ENCODE measurements at places on chromosomes 6 and 20.

GRCh38 chr6:31070711-31071197 is 41.6 kb downstream of the C6orf15 start:
- peak; percentile 38 for DNase-seq

- DNase-seq, result no peak
Measured at GRCh38 chr6:21469213-21469612, 124.3 kb upstream of the SOX4 start.

DNA sequence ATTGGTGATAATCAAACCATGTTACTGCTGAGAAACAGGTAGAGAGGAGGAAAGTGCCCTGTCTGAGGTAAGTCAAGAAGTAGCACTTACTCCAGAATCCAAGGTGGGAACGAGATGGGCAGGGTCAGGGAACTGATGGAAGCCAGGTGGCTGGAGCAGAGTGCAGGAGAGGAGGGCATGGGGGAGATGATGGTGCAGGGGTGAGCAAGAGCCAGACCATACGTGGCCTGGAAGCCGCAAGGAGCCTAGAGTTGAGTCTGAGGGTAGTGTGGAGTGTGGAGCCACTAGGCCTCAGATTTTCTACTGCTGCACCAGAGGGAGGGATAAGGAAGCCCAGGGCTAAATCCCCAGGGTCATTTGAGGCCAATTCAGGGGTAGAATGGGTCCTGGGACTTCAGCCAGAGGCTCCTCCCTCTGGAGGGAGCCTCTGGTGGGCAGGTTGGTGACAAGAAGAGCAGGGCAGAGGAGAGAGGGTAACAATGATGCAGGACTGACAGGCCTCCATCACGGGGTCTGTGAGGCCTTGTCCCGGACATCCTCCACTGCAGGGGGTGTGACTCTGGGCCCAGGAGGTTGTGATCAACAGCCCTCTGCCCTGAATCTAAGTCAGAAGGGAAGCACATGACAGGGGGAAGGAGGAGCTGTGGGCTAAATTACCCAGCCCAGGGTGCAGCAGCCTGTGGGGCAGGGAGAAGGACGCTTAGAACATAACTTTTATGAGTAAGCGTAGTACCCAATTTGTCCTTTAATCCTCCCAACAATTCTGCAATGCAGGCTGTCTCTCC is 28.7 kb downstream of the COX4I2 start:
- no peak for DNase-seq

DNA sequence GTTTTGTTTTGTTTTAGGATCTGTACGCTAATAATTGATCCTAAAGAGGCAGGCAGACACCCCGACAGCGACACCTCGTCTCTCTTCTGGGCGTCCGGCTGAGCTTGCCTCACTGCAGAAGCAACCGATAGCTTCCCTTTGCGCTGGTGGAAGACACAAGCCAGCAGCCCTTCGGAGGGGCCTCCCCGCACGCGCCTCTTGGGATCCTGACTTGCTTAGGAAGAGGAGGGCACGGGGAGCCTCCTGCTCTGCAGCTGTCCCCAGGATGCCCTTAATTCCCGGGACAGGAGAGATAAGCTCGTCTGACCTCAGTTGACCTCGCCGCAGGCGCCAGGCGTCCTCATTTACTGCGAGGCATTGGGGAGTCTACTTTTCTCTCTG is 94.0 kb downstream of the CD83 start:
- no peak for DNase-seq

DNA sequence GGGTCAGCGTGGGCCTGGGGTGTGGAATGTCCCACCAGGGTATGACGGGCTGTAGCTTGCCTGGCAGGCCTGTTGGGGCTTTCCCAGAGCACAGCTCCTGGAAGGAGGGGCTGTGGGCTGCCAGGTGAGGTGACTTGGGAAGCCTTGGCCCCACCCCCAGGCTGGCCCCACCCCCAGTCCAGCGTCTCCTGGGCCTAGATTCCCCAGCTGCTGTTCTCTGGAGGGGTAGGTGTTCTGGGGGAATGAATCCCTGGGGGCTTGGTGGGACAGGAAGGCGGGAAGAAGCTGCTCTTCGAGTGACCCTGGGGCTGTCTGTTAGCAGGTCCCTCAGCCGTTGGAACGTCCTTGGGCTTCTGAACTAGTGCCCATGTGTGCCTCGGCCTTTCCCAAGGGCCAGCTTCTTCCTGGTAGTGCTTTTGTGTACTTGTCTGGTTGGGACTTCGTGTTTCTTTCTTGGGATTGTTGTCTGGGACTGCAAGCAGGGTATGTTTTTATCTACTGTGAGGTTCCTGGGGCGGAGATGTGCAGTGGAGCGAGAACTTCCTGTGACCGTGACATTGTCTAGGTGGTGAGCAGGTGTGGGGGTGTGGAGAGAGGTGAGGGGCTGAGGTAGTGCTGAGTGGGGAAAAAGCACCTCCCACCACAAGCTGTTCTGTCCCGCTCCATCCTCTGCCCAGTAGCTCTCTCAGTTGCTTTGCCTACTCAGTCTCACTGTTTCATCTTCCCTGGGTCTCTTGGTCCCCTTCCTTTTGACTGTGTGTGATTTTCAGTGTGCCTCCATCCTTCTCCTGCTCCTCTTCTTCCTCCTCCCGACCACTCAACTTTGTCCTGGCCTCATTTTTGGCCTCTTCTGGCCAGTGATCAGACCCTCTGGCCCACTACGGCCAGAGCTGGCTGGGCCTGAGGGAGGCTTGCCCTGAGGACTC is 1.3 kb upstream of the DDR1 start:
- no peak for DNase-seq

- no peak for DNase-seq
Measured at GRCh38 chr20:24148372-24148771, 159.8 kb upstream of the GGTLC1 start.

DNA sequence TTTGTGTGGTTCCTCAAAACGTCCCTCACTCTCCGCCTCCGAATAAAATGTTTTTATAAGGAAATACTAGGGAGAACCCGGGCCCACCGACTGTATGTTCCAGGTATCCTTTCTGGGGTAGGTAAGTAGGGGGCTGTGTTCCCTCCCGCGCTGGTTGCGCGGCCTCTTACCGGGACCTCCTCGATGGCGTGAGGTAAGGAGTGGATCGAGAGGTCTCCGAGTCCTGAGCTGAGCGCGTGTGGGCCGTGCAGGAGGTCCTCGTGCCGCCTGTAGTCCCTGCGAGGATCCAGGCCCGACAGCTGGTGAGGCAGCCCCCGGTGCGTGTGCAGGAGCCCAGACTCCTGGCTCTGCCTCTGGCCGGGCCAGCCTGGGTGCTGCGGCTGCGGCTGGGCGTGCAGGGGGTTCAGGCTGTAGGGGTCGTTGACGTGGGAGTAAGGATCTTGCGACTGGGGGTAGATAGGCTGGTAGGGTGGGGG is 5.1 kb downstream of the TFAP2A start:
- no peak for DNase-seq

GRCh38 chr6:138115201-138115600 is 8.0 kb upstream of the PERP start:
- DNase-seq, result no peak

- DNase-seq, result peak; percentile 83
Measured at GRCh38 chr6:79544939-79545450, 7.8 kb upstream of the LCA5 start.

DNA sequence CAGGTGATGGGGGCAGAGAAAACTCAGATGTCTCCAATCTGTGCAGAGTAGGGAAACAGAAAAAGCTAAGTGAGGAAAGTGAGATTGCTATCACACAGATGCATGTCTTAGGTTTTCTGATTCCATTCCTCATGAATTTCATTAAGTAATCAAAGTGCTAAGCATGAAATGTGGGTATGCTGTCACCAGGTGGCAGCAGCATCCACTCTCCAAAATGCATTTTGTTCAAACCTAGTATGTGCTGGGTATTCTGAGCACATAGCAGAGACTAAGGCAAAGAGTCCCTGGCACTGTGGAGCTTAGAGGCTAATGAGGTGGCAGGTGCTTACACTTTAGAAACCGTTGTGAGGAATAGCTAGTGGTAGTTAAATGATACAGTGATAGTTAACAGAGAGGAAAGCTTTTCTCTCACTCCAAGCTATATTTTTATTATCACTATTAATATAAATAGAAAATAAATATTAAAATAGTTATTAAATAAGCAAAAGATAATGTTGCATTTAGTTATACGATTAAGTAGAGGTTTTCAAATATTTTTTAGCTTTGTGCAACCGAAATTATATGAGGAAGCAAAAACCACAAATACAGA is 179.5 kb downstream of the CDH26 start:
- DNase-seq, result no peak

DNA sequence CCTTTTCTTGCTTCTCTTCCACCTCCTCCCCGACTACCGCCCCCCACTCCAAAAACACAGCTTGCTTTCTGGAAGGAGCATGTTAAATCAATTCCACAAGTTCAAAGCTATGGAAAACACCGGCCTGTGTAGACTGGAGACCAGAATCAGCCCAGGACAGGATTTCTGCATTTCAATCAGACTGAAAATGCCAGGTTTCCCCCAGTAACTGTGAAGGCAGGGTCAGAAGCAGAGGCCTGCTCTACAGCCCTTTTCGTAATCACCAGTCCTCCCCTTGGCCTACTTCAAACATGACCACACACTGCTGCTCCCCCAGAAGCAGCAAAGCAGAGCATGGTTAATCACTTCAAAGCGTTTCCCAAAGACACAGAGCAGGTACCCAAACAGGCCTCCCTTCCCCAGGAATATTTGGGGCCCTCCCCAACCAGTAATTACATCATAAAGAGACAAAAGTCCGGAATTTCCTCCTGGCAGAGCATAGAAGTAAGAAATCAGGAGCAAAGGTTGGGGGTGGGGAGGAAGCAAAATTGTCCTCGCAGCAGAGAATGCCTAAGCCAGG is 38.4 kb downstream of the ZMYND8 start:
- DNase-seq, result no peak

DNA sequence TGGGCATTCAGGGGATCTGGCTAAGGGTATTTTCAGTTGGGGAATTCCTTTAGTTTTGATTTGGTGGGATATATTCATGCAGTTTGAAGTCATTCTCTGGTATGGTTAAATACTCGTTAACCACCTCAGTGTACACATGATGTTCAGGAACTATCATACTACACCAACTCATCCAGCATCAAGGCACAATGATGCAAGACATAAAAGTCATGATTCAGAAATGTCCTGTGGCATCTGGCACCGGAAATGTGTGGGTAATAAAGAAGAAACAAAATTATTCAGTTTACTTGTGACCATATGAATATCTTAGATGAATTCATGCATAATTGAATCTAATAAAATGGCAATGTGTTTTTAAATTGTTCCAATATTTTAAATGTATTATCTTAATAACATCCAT is 129.0 kb upstream of the BMP5 start:
- DNase-seq, result no peak

DNA sequence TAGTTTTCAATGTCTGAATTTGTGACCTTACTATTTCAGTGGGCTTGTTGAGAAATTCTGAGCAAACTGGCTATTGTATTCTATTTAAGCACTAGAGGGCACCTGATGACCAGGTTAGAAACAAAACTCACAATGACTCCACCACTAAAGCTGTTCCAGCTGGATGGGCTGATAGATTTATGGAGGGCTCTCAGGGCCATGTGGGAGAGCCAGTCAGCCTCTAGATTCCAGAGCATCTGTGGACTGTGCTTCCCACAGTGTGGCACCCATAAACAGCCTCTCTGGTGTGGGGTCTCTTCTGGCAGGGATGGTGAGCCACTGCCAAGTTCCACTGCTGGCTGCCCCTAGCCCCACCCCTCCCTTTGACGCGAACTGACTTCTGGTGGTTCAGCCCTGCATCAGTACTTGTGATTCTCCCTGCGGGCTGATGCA is 29.2 kb downstream of the C6orf58 start:
- no peak for DNase-seq

GRCh38 chr6:83086751-83087150 is 19.3 kb downstream of the DOP1A start:
- DNase-seq, result no peak

DNA sequence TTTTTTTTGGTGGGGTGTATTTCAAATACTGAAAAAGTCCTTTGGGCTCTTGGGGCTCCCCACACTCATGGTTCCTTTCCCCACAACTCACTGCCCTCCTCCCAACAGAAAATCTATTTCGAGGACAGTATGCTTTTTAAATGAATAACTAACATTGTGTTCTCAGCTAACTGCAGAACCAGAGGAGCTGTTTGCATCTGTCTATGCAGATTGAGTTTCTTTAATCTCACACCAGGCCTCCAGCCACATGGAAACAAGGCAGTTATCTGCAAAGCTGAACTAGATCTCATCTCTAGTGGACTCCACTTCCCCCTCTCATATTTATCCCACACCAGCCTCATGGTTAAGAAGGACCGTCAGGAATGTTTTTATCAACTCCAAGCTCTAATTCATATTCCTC is 955.1 kb downstream of the KIF16B start:
- DNase-seq, result no peak

DNA sequence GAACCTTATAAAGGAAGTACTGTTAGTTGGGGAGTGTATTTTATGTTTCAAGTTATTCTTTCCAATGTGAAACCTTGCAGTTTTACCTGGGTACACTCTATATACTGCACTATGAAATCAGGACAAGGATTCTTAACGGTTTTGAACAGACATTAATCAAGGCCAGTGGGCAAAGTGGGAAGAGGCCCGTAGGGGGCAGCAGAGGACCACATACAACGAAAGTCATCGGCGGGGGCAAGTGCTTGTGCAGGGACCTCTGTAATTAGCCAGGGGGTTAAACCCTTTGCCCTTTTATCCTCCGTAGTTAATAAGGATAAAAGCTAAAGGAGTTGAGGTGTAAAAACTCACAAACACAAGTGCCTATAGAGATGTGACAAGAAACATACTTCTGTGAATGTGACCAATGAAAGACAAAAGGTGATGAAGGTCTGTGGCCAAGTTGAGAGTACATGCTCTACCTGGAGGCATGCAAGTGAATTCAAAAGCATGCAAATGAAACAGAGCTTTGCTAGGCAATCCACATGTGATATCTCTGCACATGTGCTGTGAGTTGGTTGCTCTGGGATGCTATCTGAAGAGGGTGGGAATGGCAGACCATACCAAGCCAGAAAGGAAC is 392.7 kb upstream of the MAN1A1 start:
- peak; percentile 8 for DNase-seq

DNA sequence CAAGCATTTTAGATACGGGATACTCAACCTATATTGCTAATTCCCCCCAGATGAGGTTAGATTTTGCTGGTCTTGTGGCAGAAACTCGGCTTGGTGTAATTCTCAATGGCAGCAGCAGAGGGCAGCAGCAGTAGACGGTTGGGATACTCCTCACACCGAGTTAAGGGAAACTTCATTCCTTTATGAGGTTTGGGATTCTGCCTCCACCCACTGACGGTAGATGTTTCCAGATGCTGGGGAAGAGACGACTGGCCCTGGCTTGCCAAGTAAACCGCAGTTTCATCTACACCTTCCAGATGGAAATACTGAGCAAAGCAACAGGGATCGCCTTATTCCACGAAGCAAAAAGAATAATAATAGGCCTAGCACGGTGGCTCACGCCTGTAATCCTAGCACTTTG is 8.2 kb upstream of the TBC1D7 start:
- peak; percentile 83 for DNase-seq

DNA sequence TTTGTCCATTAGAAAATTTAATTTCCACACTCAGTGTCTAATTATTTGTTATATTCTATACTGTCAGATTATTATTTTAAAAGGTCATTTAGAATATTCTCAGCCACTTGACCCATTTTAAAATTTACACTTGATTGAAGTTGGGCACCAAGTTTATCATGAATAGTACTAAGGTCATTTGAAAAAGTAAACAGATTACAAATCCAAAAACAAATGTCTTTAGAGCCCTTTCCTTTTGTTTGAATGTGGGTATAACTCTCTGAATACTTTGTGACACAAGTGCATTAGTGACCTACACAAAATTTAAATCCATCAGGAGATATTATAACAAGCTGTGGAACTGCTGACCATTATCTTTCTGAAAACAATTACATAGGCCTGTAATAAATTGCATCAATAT is 11.3 kb downstream of the HIVEP2 start:
- DNase-seq, result no peak

- DNase-seq, result no peak
Measured at GRCh38 chr6:9503111-9503761, 911.6 kb downstream of the TFAP2A start.

- DNase-seq, result no peak
Measured at GRCh38 chr6:22003287-22003686, 293.5 kb downstream of the PRL start.
